ENCODE measurements at places on chromosomes 5 and 9.

- no peak for DNase-seq
These were observed 124.7 kb downstream of the TLE1 start for GRCh38 chr9:81564632-81565031.

- DNase-seq, result no peak
These were observed 11.2 kb downstream of the LRRC26 start for GRCh38 chr9:137158625-137159024.

GRCh38 chr9:91120200-91120599, 241.5 kb downstream of the AUH start:
- no peak for DNase-seq

DNA sequence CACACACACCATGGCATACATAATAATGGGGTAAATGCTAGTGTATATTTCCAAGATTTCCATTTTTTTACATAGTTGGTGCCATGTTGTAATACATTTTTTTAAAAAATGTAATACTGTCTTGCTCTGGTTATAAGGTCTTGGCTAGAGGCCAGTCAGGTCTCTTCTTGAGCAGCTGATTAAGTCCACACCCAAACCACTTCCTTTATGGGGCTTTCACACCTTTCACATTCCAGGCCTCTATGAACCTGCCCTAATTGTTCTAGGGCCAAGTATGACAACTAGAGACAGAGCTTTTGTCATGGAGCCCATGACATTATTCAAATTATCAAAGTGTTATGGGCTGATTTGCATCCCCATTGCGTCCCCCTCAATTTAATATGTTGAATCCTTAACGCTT, 495.6 kb upstream of the CTNND2 start:
- no peak for DNase-seq

DNA sequence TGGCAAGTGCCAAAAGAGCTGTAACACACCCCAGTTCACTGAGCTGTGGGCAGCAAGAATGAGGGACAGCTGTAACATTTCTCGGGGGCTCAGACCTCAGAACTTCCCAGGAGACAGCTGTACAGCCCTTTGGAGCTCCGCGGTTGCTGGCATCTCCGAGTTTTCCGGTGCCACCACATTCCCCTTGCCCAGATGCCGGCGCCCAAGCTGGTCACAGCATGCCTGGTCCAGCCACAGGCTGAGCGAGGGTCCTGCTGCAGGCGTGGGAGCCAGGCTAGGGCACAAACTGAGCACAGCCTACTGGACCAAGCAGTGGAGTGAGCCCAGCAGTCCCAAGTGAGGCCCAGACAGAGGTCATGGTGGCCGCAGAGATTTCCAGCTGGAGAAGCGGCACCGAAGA, 797.7 kb upstream of the EDIL3 start:
- no peak for DNase-seq

All from CD4-positive, alpha-beta T cell treated with Interleukin-15 for 4 hours (primary cell).